GM19239 (cell line): ENCODE measurements at places on chromosomes 5 and 9.

DNA sequence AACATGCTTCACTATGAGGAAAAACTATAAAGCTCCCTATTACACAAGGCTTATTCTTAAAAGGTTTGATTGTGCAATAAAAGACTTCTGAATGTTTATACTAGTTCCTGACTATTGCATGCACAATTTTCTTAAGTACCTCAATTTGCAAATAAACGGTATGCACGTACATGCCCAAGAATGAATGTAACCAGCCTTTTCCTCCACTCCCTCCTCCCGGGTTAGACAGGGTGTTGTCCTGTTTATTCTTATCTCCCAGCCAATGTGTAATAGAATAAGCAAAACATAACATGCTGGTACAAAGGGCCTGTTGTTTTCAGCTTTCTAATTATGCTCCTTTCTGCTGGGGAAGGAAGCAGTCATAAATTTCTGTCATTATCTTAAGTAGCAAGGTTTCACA is 79.1 kb downstream of the AOPEP start:
- no peak for DNase-seq

DNA sequence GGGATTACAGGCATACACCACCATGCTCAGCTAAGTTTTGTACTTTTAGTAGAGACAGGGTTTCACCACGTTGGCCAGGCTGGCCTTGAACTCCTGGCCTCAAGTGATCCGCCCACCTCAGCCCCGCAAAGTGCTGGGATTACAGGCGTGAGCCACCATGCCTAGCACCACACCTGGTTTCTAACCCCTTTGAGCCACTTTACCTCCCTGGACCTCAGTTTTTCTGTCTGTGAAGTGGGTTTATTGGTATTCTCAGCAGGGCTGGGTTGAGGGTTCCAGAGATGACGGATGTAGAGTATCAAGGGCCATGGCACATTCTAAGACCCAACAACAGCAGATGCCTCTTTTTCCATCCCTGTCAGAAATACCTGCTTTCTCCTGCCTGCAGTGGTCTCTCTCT is 38.6 kb downstream of the AMBP start:
- DNase-seq: no peak

DNA sequence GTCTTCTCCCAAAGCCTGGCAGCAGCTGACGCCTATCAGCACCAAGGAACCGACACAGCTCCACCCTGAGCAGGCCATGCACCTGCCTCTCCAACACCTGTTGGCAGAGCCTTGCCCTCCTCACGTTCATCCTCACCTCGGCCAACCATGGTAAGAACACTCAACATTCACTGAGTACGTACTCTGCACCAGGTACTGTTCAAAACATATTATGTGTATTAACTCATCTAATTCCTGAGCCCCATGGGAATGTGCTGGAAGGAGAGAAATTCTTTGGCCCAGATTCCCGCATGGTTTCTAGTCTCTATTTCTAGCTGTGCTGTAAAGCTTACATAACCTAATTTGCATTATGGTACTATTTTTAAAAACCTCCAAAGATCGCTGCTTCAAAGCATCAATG is 86.1 kb downstream of the GPR21 start:
- DNase-seq: no peak

DNA sequence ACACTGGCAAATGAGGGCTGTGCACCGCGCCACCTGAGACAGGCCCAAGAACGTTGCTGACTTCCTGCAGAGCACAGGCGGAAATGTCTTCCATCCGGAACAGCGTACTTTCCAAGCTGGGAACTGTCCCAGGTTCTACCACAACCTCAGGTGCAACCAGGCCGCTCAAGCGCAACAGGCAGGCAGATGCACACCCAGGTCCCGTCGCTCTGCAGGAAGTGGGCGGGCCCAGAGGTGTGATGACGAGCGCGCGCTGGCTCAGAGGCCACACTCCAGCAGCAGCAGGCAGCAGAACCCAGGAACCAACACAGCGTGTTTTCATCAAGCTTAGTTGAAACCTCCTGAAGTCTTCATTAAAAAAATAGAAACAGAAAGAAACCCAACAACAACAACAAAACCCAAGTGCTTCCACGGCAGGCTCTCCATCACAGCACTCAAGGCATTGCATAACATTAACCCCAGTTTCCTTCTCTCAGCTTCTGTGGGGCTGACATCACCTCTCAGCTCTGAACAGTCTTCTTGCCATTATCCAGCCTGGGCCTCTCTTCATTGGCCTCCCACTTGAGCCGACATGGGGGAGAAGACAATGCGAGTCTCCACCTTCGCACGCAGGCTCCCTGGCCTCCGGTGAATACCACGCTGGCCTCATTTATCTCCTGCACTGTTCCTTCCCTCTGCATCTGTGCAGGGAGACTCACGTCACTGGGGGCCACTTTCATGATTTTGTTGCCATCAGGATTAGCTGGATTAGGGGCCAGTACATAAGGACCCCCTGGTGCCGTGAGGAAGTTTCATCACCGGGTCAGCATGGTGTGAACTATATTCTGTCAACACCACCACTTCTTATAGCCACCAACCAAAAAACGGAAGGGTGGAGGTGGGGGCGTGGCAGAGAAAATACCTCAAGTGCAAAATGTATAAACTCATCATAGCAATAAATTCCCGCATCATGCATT is 22.1 kb downstream of the PTCH1 start:
- peak; percentile 59 for DNase-seq

DNA sequence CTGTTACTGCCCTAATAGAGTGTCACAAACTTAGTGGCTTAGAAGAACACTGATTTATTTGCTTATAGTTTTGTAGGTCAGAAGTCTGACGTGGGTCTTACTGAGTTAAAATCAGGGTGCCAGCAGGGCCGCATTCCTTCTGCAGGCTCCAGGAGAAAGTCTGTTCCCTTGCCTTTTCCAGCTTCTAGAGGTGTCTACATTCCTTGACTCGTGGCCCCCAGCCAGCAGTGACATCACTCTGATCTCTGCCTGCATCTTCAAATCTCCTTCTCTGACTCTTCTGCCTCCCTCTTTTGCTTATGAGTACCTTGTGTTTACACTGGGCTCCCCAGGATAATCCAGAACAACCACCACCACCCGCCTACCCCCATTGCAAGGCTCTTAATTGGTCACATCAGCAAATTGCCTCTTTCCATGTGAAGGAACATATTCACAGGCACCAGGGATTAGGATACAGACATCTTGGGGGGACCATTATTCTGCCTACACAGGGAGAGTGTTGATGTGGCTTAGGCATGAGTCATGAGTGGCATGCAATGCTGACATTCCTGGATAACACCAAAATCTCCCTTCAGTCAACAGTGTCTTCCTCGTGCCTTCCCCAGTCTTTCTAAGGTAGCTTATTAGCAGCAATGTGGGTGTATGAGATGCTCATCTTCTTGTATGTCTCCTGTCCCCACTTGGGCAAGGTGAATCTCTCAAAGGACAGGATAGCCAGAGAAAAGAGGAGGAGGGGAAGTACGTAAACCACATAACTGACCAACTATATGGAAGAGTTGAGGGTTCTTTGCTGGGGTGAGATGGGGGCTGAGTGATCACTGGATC is 24.4 kb downstream of the CYFIP2 start:
- DNase-seq: no peak

DNA sequence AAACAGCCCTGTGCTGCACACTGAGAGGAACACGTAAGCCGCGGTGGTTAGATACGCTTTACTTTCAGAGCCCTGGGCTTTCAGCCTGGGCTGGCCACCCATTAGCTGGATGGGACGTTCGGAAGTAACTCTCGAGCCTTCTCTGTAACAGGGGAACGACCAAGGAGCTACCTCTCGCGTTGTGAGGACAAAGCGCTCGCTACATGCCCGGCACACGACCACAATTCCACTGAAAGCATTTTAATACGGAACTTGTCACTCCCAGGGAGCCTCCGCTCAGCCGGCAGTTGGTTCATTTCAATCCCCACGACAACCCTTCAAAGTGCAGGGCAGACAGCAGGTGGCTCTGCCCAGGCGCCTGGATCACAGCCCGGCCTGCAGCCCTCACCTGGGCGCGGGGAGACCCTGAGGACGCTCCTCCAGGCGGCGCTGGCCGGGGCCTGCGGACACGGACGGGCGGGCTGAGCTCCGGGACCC is 368 bp downstream of the SURF1 start:
- no peak for DNase-seq

GRCh38 chr9:93826209-93826608 is 128.9 kb downstream of the BARX1 start:
- no peak for DNase-seq

DNA sequence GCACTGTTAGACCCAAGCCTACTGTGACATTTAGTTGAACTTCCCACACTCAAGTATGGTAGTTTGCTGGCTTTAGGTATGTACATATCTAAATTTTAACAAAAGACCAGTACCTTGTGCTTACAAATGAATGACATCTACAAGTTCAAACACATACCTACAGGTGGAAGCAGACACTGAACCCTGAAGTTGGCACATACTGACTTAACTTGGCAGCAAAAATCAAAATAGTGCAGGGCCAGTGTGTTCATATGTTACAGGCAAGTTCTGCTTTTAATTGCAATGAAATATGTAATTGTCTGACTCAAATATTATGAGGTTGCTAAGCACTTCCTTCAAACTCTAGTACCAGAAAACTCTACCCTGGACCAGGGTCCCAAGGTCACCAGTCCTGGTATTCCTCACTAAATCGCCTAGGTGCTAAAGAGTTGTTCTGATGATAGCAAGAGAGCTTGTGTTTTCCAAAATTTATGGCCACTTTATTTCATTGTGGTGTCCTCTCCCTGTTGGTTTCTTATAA is 77.4 kb downstream of the MEGF10 start:
- no peak for DNase-seq

GRCh38 chr5:144333336-144333920 is 162.8 kb downstream of the KCTD16 start:
- DNase-seq: no peak

GRCh38 chr5:133111299-133111698 is 59.5 kb downstream of the HSPA4 start:
- peak; percentile 81 for DNase-seq

DNA sequence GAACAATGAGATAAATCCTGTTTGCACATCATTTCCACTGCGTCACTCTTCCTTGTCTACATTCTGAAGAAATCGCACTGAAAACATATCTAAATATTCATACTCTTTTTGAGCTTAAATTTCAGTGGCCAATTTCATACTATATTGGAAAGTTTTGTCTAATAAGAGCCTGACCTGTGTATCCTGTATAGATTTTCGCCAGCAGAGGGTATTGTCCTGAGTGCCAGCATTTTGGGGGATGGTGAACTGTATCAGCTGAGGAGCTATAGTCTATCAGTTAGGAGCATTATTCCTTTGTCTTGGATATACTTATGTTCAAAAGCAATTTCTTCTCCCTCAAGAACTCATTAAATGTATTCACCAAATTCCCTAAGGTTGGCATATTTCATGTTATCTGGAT is 102.3 kb downstream of the SEMA6A start:
- no peak for DNase-seq

GRCh38 chr5:28132151-28132550 is 1093.8 kb upstream of the CDH9 start:
- no peak for DNase-seq

- DNase-seq: no peak
Observed at GRCh38 chr5:156896546-156896945, 46.5 kb downstream of the PPP1R2B start.

DNA sequence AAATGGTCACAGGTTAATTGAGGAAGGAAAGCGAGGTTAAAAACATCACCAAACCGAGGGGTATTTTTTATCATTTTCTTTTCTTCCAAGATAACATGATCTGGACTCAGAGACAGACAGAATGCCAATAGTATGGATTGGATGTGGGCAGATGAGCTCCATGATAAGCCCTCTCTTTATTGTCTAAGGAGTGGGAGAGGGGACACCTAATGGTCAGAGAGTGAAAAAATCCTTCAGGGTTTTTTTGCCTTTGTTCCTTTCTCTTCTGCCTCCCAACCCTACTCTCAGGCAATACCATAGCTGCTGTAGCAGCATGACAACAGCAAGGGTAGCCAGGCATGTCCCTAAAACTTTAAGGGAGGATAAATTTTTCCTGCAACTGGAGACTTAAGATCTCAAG is 94.7 kb downstream of the DIRAS2 start:
- no peak for DNase-seq

DNA sequence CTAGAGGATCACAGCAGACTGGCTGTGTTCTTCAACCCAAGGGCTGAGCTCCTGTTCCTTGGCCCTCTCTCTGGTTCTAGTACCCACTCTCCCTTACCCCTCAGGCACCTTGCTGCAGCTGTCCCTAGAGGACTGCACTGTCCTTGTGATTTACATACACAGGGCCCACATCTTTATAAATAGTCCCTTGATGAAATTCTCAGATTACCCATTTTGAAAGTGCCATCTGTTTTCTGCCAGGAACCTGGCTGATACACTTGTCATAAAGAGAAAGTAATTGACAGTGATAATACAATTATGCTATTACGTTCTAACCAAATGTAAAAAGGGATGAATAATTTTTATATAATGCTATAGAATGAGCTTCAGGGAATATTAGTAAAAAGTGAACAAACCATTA is 16.5 kb upstream of the SPARC start:
- DNase-seq: peak; percentile 43

DNA sequence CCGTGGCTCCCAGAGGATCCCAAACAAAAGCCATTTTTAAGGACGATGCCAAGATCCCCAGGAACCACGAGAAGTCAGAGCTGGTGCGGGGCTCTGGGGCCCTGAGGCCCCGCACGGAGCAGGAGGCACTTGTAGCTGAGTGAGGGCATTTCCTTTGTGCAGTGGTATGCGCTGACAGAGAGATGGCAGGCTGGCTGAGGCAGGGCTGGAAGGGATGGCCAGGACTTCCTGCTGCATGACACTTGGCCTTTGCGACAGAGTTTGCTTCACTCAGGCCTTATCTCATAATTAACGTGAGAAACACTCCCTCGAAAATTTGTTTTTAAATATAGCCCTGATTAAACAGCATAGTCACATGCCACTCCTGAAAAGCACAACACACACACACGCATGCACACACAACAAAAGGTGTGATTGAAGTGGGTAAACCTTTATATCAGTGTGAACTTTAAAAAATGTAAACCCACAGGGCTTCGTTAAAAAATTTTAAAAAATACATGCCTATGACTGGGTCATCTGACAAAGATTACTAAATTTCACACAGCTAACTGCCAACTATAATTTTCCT is 536.6 kb downstream of the PDE4D start:
- DNase-seq: no peak

GRCh38 chr5:94197970-94198369 is 420.4 kb downstream of the KIAA0825 start:
- DNase-seq: no peak

- no peak for DNase-seq
Observed at GRCh38 chr9:22342491-22343217, 104.0 kb upstream of the DMRTA1 start.

- DNase-seq: no peak
Observed at GRCh38 chr9:98191671-98192502, 550 bp downstream of the CORO2A start.

- DNase-seq: no peak
Observed at GRCh38 chr9:105911104-105911911, 217.0 kb downstream of the TMEM38B start.

- DNase-seq: peak; percentile 92
Observed at GRCh38 chr5:76175051-76175666, 92.0 kb downstream of the SV2C start.

- DNase-seq: no peak
Observed at GRCh38 chr9:95100071-95100627, 217.4 kb downstream of the FANCC start.

GRCh38 chr5:149438711-149439132 is 59.6 kb upstream of the IL17B start:
- DNase-seq: no peak
